ENCODE measurements at places on chromosomes 2 and 18.

- no peak for DNase-seq
Measured at GRCh38 chr2:167712275-167712674, 535.1 kb downstream of the STK39 start.

DNA sequence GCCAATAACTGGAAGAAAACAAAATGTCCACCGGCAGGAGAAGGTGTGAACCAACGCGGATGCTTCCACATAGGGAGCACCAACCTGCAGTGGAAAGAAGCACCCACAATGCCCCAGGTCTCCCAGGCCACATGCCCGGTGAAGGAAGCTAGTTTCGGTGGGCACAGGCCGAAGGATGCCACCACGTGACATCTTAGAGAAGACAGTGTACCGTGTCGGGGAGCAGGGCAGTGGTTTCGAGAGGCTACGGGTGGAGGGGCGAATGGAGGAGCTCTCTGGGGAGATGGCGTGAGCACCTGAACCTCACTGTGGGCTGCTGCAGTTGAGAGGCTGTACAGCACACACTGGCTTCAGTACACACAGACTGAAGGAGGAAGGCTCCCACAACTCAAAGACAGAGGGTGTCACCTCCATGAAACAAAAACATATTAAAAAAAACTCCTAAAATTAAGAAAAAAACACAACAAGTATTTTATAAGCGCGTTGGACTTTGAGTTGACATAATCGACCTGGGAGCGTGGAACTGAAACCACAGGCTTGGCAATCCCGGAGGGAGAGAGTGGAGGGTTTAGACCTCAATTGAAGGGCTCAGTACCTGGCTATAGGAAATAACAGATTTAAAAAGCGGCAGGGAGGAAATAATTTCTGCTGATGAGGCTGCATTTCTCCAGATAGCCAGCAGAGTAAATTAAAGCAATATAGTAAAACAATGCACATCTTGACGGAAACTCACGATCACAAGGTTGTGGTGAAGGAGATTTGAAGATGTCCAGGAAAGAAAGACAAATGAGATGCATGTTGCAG, 160.1 kb downstream of the RTP5 start:
- no peak for DNase-seq

DNA sequence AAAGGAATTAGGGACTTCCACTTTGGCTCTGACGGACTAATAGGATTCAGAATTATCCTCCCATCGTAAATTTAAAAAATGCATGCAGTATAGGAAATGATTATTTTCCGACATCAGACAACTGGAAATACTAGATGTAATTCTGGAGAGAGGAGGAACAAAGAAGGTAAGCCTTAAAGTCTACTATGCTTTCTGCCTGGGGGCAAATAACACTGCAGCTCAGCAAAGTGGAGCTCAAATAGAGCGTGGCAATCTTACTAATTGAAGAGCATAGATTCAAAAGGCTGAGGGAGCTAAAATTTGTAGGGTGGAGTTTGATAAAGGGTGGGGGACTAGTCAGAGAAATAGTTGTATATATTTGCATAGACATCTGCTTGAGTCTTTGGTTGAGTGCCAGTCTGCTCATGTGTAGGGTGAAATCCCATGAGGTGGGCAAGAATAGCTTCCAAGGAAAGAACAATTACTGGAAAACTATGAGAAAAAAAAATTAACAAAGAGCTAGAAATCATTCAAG, 23.8 kb downstream of the COPS8 start:
- DNase-seq = no peak

DNA sequence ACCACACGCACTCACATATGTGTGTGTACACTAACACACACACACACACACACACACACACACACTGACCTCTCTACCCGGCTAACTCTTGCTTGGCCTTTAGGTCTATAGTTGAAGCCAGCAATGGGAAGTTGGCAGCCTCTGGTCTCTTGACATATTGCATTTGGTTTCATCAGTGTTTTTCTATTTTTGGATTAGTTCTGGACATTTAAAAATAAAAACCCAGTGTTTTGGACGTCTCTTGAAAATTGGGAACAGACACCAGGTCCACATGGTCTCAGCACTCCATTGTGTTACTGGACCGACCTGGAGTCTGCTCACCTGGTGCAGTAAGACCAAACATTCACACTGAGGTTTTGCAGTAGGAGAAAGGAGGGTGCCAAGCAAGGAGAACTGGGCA, 50.4 kb upstream of the AFF3 start:
- DNase-seq = no peak

DNA sequence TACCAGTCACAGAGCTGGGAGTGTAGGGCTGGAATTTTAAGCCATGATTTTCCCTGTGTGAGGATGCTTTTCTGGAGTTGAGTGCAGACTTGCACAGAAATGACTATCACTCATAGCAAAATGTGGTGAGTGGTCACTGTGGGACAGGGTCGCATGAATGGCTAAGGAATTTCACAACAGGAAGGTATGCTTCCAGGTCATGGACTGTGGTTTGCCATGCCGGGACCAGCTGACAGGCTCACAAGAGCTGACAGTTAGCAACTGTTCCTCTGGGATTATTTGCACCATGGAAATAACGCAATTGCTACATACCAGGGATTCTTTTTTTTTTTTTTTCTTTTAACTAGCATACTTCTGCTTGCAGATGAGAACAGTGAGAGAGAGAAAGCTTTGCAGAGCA, 3.8 kb upstream of the UXS1 start:
- DNase-seq = no peak

DNA sequence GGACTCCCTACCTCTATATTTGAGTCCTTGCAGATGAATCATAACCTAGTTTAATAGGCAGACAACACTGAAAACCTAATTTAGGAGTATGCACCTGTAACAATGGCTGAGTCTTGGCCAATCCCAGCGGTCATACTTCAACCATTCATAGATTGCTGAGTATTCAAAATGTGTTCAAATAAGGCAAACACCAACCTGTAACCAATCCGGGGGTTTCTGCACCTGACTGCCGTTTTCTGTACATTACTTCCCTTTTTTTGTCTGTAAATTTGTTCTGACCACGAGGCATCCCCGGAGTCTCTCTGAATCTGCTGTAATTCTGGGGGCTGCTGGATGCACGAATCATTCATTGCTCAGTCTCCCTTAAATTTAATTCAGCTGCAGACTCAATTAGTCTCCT, 338.6 kb downstream of the STK39 start:
- no peak for DNase-seq

- no peak for DNase-seq
Measured at GRCh38 chr18:36398419-36398818, 100.9 kb downstream of the FHOD3 start.

Data from CD4-positive, alpha-beta T cell treated with Interleukin-21 for 1 hour (primary cell).